ENCODE measurements at places on chromosomes 3 and 15. TPM values are rescaled to one million over a fixed set of nuclear protein-coding genes. Genes with fewer than 3 reads are reported as not detected.

The MYL3 gene
- 0.43 TPM for total RNA-seq

- DNase-seq, result no peak
Observed at GRCh38 chr3:170448584-170448983, 29.9 kb downstream of the CLDN11 start.

GRCh38 chr15:48811325-48811958, 573 bp upstream of the CEP152 start:
- no peak for DNase-seq

The C2CD4A gene
- not detected for total RNA-seq

The STXBP5L gene
- total RNA-seq, result 2.1 TPM

DNA sequence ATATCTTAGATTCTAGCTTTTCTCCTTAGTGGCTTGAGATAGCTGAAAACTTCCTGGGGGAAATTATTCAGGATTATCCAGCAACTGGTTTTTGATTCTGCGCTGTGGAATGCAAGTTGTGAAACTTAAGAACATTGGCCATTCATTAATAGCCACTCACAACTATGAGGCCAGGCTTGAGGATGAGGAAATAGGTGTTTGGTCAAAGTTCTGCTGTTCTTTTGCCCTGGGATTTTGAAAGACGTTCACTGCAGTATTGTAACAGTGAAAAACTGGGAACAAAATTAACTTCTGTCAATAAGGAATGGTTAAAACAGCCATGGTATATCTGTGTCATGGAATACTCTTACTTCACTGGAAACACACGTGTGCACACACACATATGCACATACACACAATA, 44.1 kb downstream of the CTXND1 start:
- no peak for DNase-seq

GRCh38 chr15:24916305-24917009, 38.3 kb upstream of the SNRPN start:
- DNase-seq, result no peak

DNA sequence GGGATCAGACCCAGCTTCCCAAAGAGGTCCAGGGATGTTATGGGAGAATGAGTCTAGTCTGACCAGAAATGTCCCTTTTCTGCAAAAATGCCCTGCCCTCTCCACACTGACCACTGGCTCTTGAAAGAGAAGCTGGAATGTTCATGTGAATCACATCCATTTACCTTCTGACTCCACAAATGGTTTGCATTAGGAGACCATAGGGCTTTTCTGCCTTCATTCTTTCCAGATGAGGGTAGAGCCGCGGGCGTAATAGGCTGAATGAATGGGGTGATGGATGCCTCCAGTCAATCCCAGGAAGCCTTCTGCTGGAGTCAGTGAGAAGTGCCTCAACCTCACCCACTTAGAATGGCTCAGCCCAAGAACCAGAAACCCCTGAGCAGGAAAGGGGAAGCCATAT, 47.2 kb upstream of the IREB2 start:
- peak; percentile 11 for DNase-seq

- DNase-seq, result no peak
Observed at GRCh38 chr15:64651601-64652191, 123.7 kb downstream of the RBPMS2 start.

Measured in astrocyte (in vitro differentiated cells and primary cell).